ENCODE measurements at places on chromosomes 1 and 21. TPM values are rescaled to one million over a fixed set of nuclear protein-coding genes. Genes with fewer than 3 reads are reported as not detected.

Gene FCRL2
- total RNA-seq = not detected

Gene BMP8A
- 0.23 TPM for total RNA-seq

Gene ZMYND12
- total RNA-seq = 0.49 TPM

Gene CYP2J2
- not detected for total RNA-seq

Gene RTCA
- total RNA-seq = 23.5 TPM

Gene FNDC5
- total RNA-seq = 0.75 TPM

Gene MASP2
- 0.07 TPM for total RNA-seq

Gene MSH4
- total RNA-seq = 0.03 TPM

Gene SHISAL2A
- not detected for total RNA-seq

Gene WNT4
- 0.29 TPM for total RNA-seq

Gene SLC30A2
- total RNA-seq = 0.06 TPM

Gene TAS1R1
- total RNA-seq = not detected

Gene CNIH3
- total RNA-seq = 0.62 TPM

Gene PARS2
- total RNA-seq = 5.1 TPM

Gene G0S2
- total RNA-seq = 2.8 TPM

Gene L1TD1
- not detected for total RNA-seq

Gene THEM5
- not detected for total RNA-seq

Gene INTS11
- total RNA-seq = 47.8 TPM

Gene NUP210L
- not detected for total RNA-seq

Gene PLA2G5
- not detected for total RNA-seq

Gene ERG
- 0.06 TPM for total RNA-seq

Gene SERTAD4
- total RNA-seq = 1.4 TPM

Gene PTPN22
- not detected for total RNA-seq

Gene C1orf226
- total RNA-seq = 0.73 TPM

Gene GBP2
- 0.69 TPM for total RNA-seq

Gene PALMD
- total RNA-seq = 0.57 TPM

Gene PLPP3
- 33.6 TPM for total RNA-seq

Gene BSDC1
- total RNA-seq = 21.8 TPM

Gene PAQR7
- 3.9 TPM for total RNA-seq

Gene TMEM125
- not detected for total RNA-seq

Gene TNFRSF25
- total RNA-seq = 3.5 TPM

Gene DPYD
- 3.2 TPM for total RNA-seq

Gene DPT
- not detected for total RNA-seq

Gene VHLL
- total RNA-seq = not detected

Gene HMGCS2
- not detected for total RNA-seq

Gene FMO2
- not detected for total RNA-seq

Gene C1orf94
- not detected for total RNA-seq

Gene HMCN1
- 0.03 TPM for total RNA-seq

Gene TDRD5
- 0.02 TPM for total RNA-seq

Gene BRDT
- not detected for total RNA-seq

Gene TMEM54
- 41.7 TPM for total RNA-seq

Gene ZBTB8A
- total RNA-seq = 2.9 TPM

Gene CD1E
- total RNA-seq = not detected

Gene KIFAP3
- 11.6 TPM for total RNA-seq

Gene GSTM2
- total RNA-seq = 3.2 TPM

Gene SH2D5
- total RNA-seq = 19.2 TPM

Gene GJA8
- total RNA-seq = not detected

Gene JAM2
- not detected for total RNA-seq

Gene SEMA6C
- total RNA-seq = 0.72 TPM

Gene B3GALT2
- not detected for total RNA-seq

Gene C1QB
- not detected for total RNA-seq

Gene CSRP1
- total RNA-seq = 458 TPM

Gene DENND2C
- 0.41 TPM for total RNA-seq

Gene SLFNL1
- total RNA-seq = not detected

All from A549 treated with DMSO at 1 μM for 4 hours (cell line).